Left ventricle myocardium inferior (tissue), 1 donor: ENCODE measurements at places on chromosomes 12 and 14.

GRCh38 chr12:65195387-65196055 is 26.1 kb downstream of the LEMD3 start:
- peak overlapping the region; percentile 77 for H3K27ac ChIP-seq
- H3K4me1 ChIP-seq = peaks cover 42% of the 10 kb centered on the region
- DNase-seq = no peak
- peak overlapping the region; percentile 17 for H3K4me3 ChIP-seq
- H3K36me3 ChIP-seq = peaks cover 5% of the 10 kb centered on the region

- no peaks in the 10 kb centered on the region for H3K4me1 ChIP-seq
- H3K4me3 ChIP-seq = no peak overlapping the region
- DNase-seq = no peak
- no peak overlapping the region for H3K27ac ChIP-seq
- no peaks in the 10 kb centered on the region for H3K36me3 ChIP-seq
Observed at GRCh38 chr14:85564841-85565527, 35.0 kb downstream of the FLRT2 start.

- no peak for DNase-seq
- H3K36me3 ChIP-seq = peaks cover 16% of the 10 kb centered on the region
- H3K27ac ChIP-seq = no peak overlapping the region
- no peaks in the 10 kb centered on the region for H3K27me3 ChIP-seq
Observed at GRCh38 chr12:94374124-94374523, 85.5 kb downstream of the CEP83 start.

- no peak overlapping the region for H3K4me3 ChIP-seq
- no peak overlapping the region for H3K27ac ChIP-seq
- peak; percentile 13 for DNase-seq
- H3K36me3 ChIP-seq = peaks cover 26% of the 10 kb centered on the region
- peaks cover 16% of the 10 kb centered on the region for H3K4me1 ChIP-seq
Observed at GRCh38 chr14:104878582-104878981, 13.5 kb downstream of the CEP170B start.

DNA sequence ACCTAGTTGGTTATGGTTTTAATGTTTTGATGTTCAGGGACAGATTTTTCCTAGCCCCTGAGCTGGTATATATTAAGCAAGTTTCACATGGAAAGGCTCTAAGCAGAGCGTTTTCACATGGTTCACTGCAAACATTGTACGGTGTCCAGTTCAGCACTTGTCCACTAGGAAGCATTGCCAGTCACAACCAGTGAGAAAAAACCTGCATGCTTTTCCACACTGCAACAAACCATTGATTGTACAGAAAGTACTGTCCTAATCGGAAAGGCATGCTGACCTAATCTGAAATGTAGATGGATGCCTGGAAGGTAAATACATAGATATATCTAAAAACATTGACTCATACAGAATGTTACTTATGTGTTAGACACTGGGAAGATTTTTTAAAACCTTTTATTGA is 25.0 kb upstream of the NPAS3 start:
- no peak overlapping the region for H3K4me3 ChIP-seq
- peaks cover 32% of the 10 kb centered on the region for H3K27me3 ChIP-seq

GRCh38 chr14:54808326-54809161 is 94.1 kb downstream of the GCH1 start:
- H3K27ac ChIP-seq = no peak overlapping the region
- H3K36me3 ChIP-seq = no peaks in the 10 kb centered on the region
- DNase-seq = no peak
- peaks cover 13% of the 10 kb centered on the region for H3K4me1 ChIP-seq
- H3K27me3 ChIP-seq = no peaks in the 10 kb centered on the region

- H3K4me1 ChIP-seq = peaks cover 53% of the 10 kb centered on the region
- no peaks in the 10 kb centered on the region for H3K27me3 ChIP-seq
- H3K27ac ChIP-seq = peak within 1 kb of the TSS; percentile 92
- peaks cover 40% of the 10 kb centered on the region for H3K36me3 ChIP-seq
Observed at GRCh38 chr12:57751788-57752667, at the start of gene CDK4. CDK4 (minus strand) TSS chr12:57752310; CDS start chr12:57751717, 593 bp downstream.

DNA sequence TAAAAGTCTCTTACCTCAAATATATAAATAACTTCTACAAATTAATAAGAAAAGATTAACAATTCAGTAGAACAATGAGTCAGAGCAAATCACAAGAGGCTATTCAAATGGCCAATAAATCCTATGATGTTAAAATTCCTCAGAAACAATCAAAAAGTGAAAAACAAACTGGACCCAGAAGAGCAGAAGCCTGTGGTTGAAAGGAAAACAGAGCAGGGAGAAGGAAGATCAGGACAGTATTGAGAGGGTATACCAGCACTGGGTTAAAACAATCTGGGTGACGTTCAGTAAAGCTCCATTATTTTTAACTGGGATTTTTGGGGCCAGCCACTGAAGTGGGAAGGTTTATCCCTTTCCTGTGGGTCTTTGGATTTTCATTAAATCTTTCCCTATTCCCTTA is 39.7 kb upstream of the PCED1B start:
- H3K27ac ChIP-seq = no peak overlapping the region
- H3K27me3 ChIP-seq = peaks cover 8% of the 10 kb centered on the region
- H3K4me3 ChIP-seq = no peak overlapping the region
- no peaks in the 10 kb centered on the region for H3K4me1 ChIP-seq
- no peaks in the 10 kb centered on the region for H3K36me3 ChIP-seq

DNA sequence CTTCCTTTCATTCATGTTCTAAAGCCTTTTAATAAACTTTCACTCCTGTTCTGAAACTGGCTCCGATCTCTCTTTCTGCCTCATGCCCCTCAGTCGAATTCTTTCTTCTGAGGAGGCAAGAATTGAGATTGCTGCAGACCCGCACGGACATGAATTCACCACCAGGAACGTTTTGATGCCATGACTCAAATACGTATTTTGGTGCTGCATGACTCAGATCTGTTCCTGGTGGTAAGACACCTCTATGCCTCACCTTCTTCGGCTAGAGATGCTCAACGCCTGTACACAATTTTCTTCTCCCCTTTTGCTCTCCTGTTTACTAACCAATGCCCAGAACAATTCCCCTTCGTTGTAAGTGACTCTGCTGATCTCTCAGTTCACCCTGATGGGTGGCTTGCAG is 52.0 kb upstream of the RIMBP2 start:
- peaks cover 76% of the 10 kb centered on the region for H3K27me3 ChIP-seq
- no peak overlapping the region for H3K27ac ChIP-seq
- no peak for DNase-seq

DNA sequence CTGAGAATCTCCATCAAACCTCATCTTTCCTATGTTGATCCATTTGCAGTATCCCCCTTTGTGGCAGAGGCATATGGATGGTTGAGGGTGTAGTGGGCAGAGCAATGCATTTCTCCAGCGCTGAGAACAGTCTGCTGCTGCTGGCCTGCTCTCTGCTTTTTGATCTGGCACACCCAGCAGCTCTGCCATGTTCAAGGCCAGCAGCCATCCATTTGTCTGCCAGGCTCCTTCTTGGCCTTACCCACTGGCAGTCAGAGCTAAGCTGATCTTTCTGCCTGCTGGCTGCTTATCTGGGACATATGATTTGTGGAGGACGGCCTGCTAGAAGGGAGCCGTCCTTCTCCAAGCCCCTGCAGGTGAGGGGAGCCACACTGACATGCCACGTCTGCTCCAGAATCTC is 17.0 kb downstream of the NPC2 start:
- peaks cover 50% of the 10 kb centered on the region for H3K36me3 ChIP-seq
- no peak overlapping the region for H3K4me3 ChIP-seq
- peaks cover 14% of the 10 kb centered on the region for H3K4me1 ChIP-seq
